GM10248 (cell line): ENCODE measurements at places on chromosomes 5 and 9.

DNA sequence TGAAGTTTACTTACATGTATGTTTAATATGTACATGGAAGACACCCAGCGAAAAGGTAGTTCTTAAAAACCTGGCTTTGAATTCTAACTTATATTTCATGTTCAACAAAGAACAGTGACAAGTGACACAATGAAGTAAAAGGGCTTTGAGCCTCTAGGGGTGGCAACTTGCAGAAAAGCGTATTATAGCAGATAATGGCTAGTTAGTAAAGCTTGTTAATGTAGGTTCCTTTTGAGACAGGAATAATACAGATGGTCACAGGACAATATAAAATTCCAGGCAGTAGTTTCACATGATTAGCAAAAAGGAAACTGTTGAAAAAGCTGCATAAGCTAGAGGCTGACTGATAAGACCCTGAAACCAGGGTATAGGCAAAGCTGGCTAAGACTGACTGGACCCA lies 132.4 kb upstream of the FTMT start:
- DNase-seq = no peak

DNA sequence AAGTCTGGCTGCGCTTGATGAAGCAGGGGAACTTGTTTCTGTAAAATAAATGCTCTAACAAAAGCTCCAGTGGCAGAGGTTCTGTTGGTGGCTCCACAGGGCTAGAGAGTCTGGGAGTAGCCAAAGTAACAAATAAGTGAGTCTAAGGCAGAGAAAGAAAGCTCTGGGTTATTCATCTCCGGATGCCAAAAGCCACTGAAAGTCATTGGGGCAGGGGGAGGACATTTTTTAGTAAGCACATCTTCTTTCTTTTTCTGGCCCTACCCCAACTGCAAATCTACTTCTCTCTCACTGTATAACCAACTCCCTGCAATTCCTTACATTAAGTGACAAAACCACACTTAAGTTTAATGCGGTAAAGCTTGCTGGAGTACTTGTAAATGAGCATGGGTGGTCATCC lies 141.6 kb downstream of the INSYN2B start:
- DNase-seq = peak; percentile 35

DNA sequence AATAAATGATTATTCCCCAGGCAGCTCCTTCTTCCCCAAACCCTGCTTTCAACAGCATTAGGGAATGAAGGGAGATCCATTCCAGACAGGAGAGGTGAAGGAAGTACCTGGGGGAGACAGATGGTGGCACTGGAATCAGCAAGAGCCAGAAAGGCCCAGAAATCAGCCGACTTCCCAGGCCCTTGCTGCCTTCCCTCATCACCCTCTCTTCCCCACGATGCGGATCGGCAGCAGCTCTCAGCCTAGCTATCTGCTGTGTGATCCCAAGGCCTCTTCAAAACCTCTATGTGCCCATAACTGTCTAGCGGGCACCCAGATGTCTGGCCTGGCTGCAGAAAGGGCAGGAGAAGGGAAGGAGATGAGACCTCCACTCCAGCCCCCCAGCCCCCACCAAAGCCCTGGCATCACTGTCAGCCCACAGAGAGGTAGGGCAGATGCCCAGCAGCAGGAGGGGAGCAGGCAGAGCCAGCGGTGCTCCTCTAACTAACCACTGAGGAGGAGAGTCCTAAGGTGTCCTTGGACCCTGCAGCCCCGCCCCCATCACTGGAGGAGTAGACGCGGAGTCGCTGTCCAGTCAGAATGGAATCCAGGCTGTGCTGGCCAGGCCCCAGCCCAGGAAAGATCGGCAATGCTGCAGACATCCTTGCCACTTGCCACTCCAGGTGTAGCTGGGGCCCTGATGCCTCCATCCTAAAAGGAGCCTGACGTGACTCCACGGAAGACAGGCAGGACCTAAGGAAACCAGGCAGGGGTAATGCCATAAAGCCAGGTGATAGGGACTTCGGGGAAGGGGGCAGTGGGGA lies 12.7 kb downstream of the CNTFR start:
- DNase-seq = no peak

DNA sequence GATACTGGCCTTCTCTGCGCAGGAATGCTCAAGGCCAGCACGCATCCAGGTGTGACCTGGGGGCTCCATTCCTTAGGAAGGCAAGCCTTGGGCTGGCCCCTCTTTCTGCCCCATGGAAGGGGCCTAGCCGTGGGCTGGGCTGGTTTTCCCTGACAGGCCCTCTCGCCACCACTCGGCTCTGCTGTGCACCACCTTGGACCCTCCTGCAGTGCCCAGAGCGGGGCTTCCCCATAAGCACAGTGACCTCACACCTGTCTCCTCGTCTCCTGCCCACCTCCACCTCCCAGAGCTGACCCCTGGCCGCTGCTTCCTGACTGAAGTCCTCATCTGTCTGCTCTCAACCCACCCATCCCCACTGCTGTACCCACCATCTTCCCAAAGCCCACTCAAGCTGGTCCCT lies 21.1 kb downstream of the UNC5A start:
- DNase-seq = no peak

DNA sequence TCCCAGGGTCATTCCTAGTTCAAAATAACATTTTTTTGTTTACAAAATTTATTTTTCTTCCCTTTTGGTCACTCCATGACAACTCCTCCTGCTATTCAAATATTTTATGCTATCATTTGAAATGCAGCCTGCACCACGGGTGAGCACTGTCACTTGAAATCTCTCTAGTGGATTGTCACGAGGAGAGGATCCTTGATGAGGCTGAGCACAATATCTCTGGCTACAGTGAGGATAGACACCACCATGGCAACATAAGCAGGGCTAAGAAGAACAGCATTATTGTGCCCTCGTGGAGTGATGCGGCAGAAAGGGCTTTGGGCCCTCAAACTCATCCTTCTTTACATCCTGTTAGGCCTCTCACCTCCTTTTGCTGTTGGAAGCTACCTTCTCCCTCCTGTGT lies 321.9 kb downstream of the RAB3C start:
- no peak for DNase-seq

DNA sequence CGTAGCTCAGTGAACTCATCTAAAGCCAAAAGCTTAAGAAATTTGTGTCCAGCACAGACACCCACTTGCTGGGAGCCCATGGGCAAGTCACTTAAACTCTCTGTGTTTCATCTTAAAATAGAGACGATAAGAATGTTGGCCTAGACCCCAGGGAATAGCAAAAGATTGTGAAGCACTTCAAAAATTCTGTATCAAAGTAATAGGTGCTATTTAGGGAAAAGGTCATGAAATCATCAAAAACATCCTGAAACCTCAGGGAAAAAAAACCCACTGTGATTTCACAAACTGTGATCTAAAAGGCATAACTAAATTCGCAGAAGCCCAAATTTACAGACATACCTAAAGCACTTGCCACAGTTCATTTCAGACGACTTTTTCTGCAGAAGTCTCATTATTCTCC lies 278.3 kb downstream of the NR2F1-AS1 start:
- DNase-seq = no peak

- peak; percentile 53 for DNase-seq
These were observed 53.7 kb downstream of the PAX5 start for GRCh38 chr9:36980148-36980974.
